ENCODE measurements at places on chromosomes 11 and 22. TPM values are rescaled to one million over a fixed set of nuclear protein-coding genes. Genes with fewer than 3 reads are reported as not detected.

GRCh38 chr11:119409731-119410130, 13.2 kb downstream of the THY1 start:
- no peaks in the 10 kb centered on the region for H3K36me3 ChIP-seq
- no peak for DNase-seq
- H3K27ac ChIP-seq: no peak overlapping the region
- H3K4me3 ChIP-seq: no peak overlapping the region
- no peaks in the 10 kb centered on the region for H3K27me3 ChIP-seq

- no peaks in the 10 kb centered on the region for H3K36me3 ChIP-seq
- peaks cover 18% of the 10 kb centered on the region for H3K27me3 ChIP-seq
- no peak overlapping the region for H3K4me3 ChIP-seq
- H3K27ac ChIP-seq: no peak overlapping the region
- no peak for DNase-seq
Measured at GRCh38 chr11:60987577-60988277, 16.2 kb downstream of the CD6 start.

GRCh38 chr22:50531962-50532674, 2.3 kb upstream of the TYMP start:
- DNase-seq: no peak
- H3K36me3 ChIP-seq: no peaks in the 10 kb centered on the region
- peaks cover 39% of the 10 kb centered on the region for H3K27me3 ChIP-seq
- peaks cover 11% of the 10 kb centered on the region for H3K4me1 ChIP-seq
- H3K4me3 ChIP-seq: peak overlapping the region; percentile 57

Gene VPREB1
- total RNA-seq: not detected

Gene PATZ1
- total RNA-seq: 93.6 TPM

- DNase-seq: no peak
- H3K4me3 ChIP-seq: no peak overlapping the region
- no peak overlapping the region for H3K27ac ChIP-seq
- no peaks in the 10 kb centered on the region for H3K4me1 ChIP-seq
Measured at GRCh38 chr22:50546326-50547262, 895 bp downstream of the KLHDC7B start.

Gene FGF4
- not detected for total RNA-seq

DNA sequence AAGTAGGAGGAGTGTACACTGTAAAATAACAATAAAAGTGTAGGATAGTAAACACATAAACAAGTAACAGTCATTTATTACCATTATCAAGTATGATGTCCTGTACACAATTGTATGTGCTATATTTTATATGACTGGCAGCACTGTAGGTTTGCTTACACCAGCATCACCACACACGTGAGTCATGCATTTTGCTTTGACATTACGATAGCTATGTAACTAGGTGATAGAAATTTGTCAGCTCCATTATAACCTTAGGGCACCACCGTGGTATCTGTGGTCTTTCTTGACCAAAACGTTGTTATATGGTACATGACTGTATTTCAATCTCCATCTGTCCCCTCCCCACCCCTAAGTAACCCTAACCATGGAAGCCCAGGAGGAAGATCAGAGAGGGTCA, 1.1 kb downstream of the DNAL4 start:
- no peaks in the 10 kb centered on the region for H3K36me3 ChIP-seq
- peak overlapping the region; percentile 88 for H3K4me3 ChIP-seq
- H3K4me1 ChIP-seq: peaks cover 6% of the 10 kb centered on the region
- H3K27me3 ChIP-seq: peaks cover 27% of the 10 kb centered on the region

DNA sequence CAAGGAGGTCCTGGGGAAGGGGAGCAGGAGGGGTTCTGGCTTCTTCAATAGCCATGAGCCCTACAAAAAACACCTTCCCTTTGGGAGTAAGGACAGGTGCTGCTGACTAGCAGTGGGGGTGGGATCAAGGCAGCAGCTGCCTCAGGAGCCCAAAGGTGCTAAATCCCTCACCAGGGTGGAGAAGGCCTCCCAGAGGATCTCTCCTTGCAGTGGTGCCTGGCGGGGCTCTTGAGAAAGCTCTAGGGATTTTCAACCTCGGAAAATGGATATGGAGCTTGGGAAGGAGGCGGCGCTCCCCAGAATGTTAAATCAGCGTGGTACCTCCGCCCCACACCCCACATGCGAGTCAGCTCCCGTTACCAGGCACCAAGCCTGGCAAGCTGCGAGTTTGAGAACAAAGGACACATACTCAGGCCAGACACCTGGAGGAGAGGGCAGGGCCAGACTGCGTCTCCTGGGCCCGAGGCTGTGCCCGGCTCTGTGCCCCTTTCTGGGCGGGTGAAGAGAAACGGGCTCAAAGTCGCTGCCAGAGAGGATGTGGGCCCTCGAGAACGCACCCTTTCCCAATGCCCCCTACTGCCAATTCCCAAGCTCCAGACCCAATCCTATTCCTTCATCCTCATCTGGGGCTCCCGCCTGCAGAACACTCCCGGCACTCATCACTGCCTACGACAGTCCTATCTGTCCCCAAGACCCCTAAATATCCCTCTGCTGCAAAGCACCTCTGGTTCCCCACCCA, 139.0 kb downstream of the BRD1 start:
- peaks cover 16% of the 10 kb centered on the region for H3K27me3 ChIP-seq
- DNase-seq: no peak
- H3K4me1 ChIP-seq: no peaks in the 10 kb centered on the region

- H3K4me3 ChIP-seq: no peak overlapping the region
- no peak for DNase-seq
Measured at GRCh38 chr11:12214751-12215150, 104.4 kb downstream of the MICAL2 start.

DNA sequence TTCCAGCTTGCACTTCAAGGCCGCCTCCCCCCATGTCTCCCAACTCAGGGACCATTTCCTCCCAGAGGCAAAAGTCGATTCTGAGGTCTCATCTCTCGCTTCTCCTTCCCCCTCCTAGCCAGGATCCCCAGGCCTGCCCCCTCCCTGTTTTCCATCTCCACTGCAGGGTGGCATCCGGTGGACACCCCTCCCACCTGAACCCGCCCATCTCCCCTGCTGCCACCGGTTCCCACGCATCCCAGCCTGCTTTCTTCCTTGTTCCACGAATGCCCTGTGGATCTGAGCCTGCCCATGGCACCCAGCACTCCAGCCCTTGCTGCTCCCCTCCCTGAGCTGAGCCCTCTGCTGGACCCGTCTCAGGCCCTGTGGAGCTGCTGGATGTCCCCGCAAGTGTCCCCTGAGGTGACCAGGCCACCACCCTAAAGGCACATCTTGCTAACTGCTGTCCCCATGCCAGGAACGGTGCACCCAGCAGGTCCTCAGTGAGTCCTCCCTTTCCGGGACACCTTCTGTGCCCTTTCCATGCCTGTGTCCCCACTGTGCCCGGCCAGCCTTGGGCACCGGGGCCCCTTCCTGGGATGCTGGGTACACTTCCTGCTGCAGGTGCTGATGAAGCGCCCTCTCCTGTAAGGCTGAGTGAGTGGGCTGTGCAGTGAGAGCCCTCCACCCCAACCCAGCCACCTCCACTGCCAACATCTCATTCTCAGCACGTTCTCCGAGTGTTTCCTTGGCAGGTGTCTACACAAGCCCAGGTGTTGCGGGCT, 936 bp downstream of the IL17REL start:
- no peaks in the 10 kb centered on the region for H3K4me1 ChIP-seq
- no peak overlapping the region for H3K4me3 ChIP-seq
- DNase-seq: peak; percentile 8
- H3K27me3 ChIP-seq: peaks cover 24% of the 10 kb centered on the region
- no peaks in the 10 kb centered on the region for H3K36me3 ChIP-seq
- no peak overlapping the region for H3K27ac ChIP-seq

GRCh38 chr11:10762913-10763421, 11.9 kb downstream of the CTR9 start:
- H3K4me1 ChIP-seq: no peaks in the 10 kb centered on the region
- H3K27me3 ChIP-seq: no peaks in the 10 kb centered on the region
- no peak overlapping the region for H3K27ac ChIP-seq
- H3K36me3 ChIP-seq: peaks cover 32% of the 10 kb centered on the region

DNA sequence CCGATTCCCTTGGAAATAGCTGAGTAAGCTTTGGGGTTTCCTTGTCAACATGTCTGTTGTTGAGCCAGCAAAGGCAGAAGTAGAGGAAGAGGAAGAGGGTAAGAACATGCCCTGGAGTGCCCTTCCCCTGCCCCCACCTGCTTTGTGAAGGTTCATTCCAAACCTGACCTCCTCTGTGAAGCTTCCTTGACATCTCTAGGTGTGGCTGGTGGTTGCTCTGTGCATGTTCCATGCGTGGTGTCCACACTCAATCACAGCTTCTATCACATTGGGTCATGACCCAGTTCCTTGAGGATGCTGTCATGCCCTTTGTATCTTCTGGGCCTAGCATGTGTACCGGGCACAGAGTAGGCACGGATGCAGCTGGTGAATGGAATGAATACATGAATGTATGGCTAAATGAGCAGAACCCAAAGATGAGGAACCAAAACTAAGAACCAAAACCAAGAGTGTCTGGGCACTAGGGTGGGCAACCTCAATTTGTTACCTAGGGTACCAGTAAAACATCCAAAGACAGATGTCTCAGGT, 23.7 kb upstream of the FXYD6 start:
- peaks cover 17% of the 10 kb centered on the region for H3K27me3 ChIP-seq
- H3K4me1 ChIP-seq: no peaks in the 10 kb centered on the region
- H3K4me3 ChIP-seq: no peak overlapping the region
- no peak overlapping the region for H3K27ac ChIP-seq

Gene OR4A16
- total RNA-seq: not detected

GRCh38 chr22:27598792-27599191, 202.8 kb downstream of the MN1 start:
- H3K36me3 ChIP-seq: no peaks in the 10 kb centered on the region
- no peak overlapping the region for H3K4me3 ChIP-seq
- H3K4me1 ChIP-seq: no peaks in the 10 kb centered on the region
- H3K27me3 ChIP-seq: peaks cover 24% of the 10 kb centered on the region
- no peak for DNase-seq

- no peak overlapping the region for H3K27ac ChIP-seq
- H3K27me3 ChIP-seq: peaks cover 3% of the 10 kb centered on the region
- no peak overlapping the region for H3K4me3 ChIP-seq
- H3K4me1 ChIP-seq: no peaks in the 10 kb centered on the region
- no peak for DNase-seq
Measured at GRCh38 chr11:63779039-63779438, 10.5 kb upstream of the ZFTA start.

Gene DRAP1
- 65.8 TPM for total RNA-seq

Gene SDF2L1
- 28.2 TPM for total RNA-seq

DNA sequence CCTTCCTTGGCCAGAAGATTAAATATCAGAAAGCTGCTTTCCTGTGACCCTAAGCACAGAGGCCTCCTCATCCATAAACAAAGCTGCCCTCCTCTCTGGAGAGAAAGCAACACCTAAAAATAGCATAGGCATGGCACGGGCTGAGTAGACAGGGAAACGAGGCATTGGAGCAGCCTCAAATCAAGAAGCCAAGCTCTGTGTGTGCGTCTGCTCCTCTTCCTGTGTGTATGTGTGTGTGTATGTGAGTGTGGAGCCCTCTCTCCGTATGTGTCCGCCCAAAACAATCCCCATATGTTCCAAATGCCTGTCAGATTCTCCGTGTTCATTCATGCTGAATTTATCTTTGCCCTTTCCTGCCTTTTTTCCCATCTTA, 24.0 kb downstream of the KCNJ5 start:
- DNase-seq: no peak
- no peaks in the 10 kb centered on the region for H3K4me1 ChIP-seq
- no peaks in the 10 kb centered on the region for H3K36me3 ChIP-seq
- peaks cover 31% of the 10 kb centered on the region for H3K27me3 ChIP-seq
- H3K27ac ChIP-seq: no peak overlapping the region
- H3K4me3 ChIP-seq: no peak overlapping the region

- peaks cover 9% of the 10 kb centered on the region for H3K4me1 ChIP-seq
- DNase-seq: no peak
- H3K36me3 ChIP-seq: no peaks in the 10 kb centered on the region
Measured at GRCh38 chr11:18789942-18790341, 1.7 kb downstream of the PTPN5 start.

GRCh38 chr11:7691759-7692350, 14.4 kb downstream of the OVCH2 start:
- peaks cover 7% of the 10 kb centered on the region for H3K27me3 ChIP-seq
- no peak for DNase-seq
- H3K27ac ChIP-seq: no peak overlapping the region
- H3K4me3 ChIP-seq: no peak overlapping the region
- peaks cover 11% of the 10 kb centered on the region for H3K4me1 ChIP-seq

Gene C1QTNF4
- 4.0 TPM for total RNA-seq

Gene IGSF22
- 1.3 TPM for total RNA-seq

Gene OR56A1
- not detected for total RNA-seq

Gene KRTAP5-8
- 0.24 TPM for total RNA-seq

DNA sequence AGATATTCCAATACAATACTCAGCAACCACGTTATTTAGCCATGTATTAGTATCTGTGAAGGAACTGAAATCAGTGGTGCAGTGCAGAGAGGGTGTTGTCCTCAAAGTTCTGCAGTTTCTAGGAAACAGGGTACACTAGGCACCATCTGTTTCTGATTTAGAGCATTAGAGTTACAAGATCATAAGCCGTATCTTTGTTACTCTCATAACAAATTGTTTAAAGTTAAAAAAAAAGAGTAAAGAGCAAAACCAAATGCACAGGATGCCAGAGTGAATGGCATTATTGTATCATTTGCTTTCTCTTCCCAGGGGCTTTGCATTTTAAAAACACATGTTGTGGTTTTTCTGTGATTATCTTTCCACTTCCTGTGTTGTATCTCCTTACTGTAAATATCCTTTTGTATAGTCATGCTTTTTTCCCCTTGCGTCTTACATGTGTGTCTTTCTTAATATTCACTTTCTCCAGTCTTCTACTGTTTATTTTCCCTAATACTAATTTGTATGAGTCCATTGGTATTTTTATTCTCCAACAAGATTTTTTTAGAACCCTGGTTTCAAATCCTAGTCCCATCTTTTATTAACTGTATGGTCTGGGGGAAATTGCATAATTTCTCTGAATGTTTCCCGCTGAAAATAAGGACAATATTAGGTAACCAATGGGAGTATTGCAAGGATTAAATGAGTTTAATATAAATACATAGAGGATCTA, 15.2 kb upstream of the NUP160 start:
- H3K4me1 ChIP-seq: peaks cover 4% of the 10 kb centered on the region
- no peak for DNase-seq
- no peak overlapping the region for H3K4me3 ChIP-seq
- H3K36me3 ChIP-seq: no peaks in the 10 kb centered on the region
- H3K27me3 ChIP-seq: no peaks in the 10 kb centered on the region
- H3K27ac ChIP-seq: no peak overlapping the region

DNA sequence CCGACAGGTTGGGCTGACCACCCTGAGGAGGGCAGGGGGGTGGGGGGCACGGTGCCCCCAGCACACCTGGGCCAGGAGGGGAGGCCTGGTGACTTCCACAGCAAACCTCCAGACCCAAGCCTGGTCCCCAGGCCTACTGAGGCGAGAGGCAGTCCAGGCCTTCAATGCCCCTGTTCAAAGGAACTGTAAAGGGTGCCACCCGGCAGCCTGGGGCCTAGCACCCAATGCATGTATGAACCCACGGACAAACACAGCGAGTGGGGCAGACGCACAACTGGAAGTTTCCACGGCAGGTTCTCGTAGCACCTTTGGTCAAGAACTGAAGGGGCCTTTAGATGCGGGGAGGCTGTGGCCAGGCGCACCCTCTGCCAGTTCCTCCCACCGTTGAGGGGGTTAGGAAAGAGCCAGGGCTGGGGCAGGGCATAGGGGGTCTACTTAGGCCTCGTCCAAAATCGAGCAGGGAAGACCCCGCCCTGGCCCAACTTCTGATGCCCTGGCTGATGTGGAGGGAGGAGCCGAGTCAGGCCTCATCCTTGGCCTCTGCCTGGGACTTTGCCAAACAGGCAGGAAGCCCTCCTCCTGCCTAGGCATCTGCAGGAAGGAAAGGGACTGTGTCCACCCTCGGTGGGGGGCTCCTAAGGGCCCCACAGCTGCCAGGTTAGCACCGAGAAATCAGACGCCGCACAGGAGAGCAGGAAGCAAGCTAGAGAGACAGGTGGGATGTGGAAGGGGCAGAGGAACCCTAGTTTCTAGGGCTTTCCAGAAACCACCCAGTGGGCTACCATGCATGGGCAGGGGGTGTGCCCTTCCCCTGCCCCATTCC, 6.6 kb downstream of the CBX6 start:
- no peak overlapping the region for H3K27ac ChIP-seq
- H3K4me1 ChIP-seq: peaks cover 7% of the 10 kb centered on the region
- H3K4me3 ChIP-seq: no peak overlapping the region
- peaks cover 9% of the 10 kb centered on the region for H3K36me3 ChIP-seq
- H3K27me3 ChIP-seq: no peaks in the 10 kb centered on the region
